ENCODE measurements at places on chromosomes 4 and X. TPM values are rescaled to one million over a fixed set of nuclear protein-coding genes. Genes with fewer than 3 reads are reported as not detected.

Gene PHKA1
- total RNA-seq: 7.5 TPM

Gene CLIC2
- total RNA-seq: not detected

Gene GAGE12J
- total RNA-seq: not detected

DNA sequence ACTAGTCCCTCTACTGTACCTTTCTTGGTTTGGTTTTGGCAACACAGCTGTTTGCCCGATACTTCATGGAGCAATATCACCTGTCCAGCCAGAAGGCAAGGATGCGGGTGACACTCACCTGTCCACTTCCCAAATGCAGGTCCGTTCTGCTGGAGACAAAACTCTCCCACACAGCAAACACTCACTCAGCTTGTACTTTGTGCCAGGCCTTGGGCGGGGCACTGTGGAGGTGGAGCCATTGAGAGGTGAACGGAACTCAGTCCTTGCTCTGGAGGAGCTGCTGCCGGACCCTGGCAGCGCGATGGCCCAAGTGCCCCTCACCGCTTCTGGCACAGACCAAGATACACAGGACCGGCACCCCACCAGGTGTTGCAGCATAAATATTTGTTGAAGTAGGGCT is 15.3 kb upstream of the HMGB3 start:
- no peaks in the 10 kb centered on the region for H3K36me3 ChIP-seq
- H3K27me3 ChIP-seq: no peaks in the 10 kb centered on the region
- H3K4me1 ChIP-seq: no peaks in the 10 kb centered on the region
- DNase-seq: no peak

DNA sequence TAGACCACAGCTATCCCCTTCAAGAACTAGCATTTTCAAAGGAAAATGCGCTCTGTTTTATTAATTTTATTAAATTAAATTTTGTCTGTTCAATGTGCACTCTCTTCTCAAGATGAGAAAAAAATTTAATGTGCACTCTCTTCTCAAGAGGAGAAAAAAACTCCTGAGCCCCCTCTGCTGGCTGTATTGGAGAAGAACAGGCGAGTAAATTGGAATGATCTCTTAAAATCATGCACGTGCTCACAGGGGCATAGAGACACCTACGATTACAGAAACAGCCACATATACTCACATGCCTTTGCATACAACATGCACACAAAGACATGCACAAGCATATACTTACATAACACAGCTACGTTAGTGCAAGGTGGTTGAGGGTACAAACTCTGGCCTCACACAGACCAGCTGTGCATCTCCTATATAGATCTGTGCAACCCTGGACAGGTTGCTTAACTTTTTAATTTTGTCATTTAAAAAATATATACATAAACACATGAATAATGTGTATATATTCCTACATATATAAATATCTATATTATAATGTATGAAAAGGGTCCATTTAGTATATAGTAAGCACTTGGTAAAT is 176.2 kb upstream of the CXorf66 start:
- no peak overlapping the region for H3K4me3 ChIP-seq
- DNase-seq: no peak
- no peaks in the 10 kb centered on the region for H3K36me3 ChIP-seq
- H3K27me3 ChIP-seq: no peaks in the 10 kb centered on the region

DNA sequence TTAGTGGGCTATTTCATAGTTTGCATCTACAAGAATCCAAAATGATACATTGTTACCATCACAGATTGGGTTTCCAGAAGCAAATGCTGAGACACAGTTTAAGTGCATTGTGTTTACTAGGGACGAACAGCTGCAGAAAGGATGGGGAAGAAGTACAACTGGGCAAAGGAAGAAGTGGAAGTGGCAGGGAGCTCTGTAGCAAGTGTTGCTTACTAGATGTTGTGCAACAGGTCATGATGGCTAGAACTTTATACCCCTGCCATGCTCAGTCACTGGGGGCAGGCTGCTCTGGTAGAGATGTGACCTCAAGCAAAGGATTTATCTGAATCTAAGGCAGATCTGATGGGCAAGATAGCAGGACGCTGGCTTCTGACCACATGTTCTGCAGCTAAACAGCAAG is 76.1 kb upstream of the EMCN start:
- no peaks in the 10 kb centered on the region for H3K27me3 ChIP-seq
- DNase-seq: no peak
- no peaks in the 10 kb centered on the region for H3K36me3 ChIP-seq
- H3K4me1 ChIP-seq: no peaks in the 10 kb centered on the region
- H3K27ac ChIP-seq: no peak overlapping the region

DNA sequence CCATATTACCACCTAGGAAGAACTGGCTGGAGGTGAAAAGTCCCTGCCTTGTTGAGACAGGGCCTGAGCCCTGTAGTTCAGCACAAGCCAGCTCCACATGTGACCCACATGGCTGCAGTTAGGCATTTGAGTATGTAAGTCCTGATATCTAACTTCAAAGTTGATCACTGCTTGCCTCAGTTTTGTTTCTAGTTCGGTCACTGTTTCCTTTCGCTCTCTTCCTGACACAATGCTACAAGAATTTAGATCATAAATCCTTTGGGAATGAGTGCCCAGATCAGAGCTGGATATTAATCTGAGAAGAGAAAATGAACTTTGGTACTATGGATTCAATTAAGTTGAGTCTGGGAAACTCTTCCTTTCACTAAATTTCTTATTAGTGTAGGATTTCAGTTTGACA is 48.4 kb downstream of the AKAP4 start:
- H3K4me3 ChIP-seq: no peak overlapping the region
- no peaks in the 10 kb centered on the region for H3K27me3 ChIP-seq
- H3K4me1 ChIP-seq: no peaks in the 10 kb centered on the region
- no peak for DNase-seq
- no peaks in the 10 kb centered on the region for H3K36me3 ChIP-seq
- no peak overlapping the region for H3K27ac ChIP-seq

DNA sequence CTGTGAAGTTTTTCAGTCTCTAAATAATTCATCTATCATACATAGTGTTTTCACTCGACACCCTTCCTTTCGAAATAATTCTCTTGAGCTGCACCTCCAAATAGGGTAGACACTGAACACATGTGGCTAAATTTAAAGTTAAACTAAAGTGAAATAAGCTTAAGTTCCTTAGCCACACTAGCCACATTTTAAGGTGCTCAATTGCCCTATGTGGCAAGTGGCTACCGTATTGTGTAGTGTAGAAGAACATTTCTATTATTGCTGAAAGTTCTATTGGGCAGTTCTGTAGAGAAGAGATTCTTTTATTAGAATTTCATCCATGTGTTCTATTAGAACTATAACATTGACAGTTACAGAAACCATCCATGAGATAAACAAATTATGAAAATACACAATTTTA is 107.0 kb upstream of the CTSO start:
- no peak for DNase-seq
- no peaks in the 10 kb centered on the region for H3K4me1 ChIP-seq
- no peaks in the 10 kb centered on the region for H3K27me3 ChIP-seq

DNA sequence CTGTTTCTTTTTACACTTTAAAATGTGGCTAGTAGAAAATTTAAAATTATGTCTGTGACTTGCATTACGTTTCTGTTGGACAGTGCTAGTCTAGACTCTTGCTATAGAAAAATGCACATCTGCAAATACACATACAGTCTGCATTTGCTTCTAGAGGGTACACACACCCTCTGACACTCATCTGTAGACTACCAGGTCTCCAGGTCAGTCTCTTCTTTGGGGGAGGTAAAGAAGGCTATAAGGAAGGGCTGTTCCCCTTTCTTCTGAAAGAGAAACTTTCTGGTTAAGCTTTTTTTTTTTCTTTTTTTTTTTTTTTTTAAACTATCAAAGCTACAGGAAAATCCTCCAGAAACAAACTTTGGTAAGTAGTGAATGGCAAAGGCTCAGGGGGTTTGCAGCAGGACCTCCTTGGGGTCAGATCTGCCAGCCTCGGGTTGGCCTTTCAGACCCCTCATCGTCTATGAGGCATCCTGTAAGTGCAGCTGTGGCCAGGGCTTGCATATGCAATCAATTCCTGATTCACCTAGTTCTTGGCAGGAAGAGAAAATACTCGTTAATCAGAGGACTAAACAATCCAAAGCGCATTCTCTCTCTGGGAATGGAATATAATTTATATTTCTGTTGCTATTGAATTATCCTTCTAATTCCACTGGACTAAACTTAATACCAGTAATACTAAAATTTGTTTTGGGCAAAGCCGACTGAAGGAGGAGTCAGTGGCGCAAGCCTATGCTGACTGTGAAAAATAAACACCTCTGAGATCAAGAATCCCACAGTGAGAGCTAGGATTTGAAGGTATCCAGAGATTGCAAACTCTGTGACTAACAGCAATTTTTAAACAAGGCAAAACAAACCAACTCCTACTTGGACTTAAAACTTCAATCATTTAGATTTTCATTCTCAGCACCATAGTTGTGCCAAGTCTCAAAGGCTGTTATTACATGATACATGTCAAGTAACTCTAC is 109.3 kb upstream of the TBC1D9 start:
- no peaks in the 10 kb centered on the region for H3K36me3 ChIP-seq
- no peak overlapping the region for H3K27ac ChIP-seq
- H3K27me3 ChIP-seq: no peaks in the 10 kb centered on the region
- peak; percentile 36 for DNase-seq
- H3K4me1 ChIP-seq: no peaks in the 10 kb centered on the region

- no peak overlapping the region for H3K4me3 ChIP-seq
Observed at GRCh38 chrX:2582667-2583066, 81.9 kb upstream of the DHRSX start.

DNA sequence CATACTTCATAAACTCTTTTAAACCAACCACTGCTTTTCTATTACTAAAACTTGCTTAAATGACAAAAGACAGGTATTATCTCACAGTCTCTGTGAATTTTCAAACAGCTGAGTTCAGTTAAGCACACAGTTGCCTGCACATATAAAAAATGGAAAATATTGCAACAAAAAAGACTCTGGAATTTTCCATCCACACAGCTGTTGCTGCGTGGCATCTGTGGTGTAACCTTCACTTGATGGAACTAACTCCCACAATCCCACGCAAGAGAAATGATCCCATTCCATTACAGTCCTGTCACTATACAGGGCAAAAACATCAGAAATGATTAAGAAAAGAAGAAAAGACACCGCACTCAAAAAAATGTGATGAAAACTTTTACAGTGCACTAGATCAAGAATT is 149.8 kb upstream of the TBL1X start:
- H3K36me3 ChIP-seq: no peaks in the 10 kb centered on the region
- H3K27me3 ChIP-seq: no peaks in the 10 kb centered on the region
- H3K4me1 ChIP-seq: no peaks in the 10 kb centered on the region
- peak; percentile 41 for DNase-seq

- H3K4me1 ChIP-seq: no peaks in the 10 kb centered on the region
- peak; percentile 80 for DNase-seq
- H3K27me3 ChIP-seq: no peaks in the 10 kb centered on the region
- H3K4me3 ChIP-seq: no peak overlapping the region
- H3K36me3 ChIP-seq: no peaks in the 10 kb centered on the region
Observed at GRCh38 chr4:141389649-141390048, 169.0 kb downstream of the ZNF330 start.
